ENCODE measurements at places on chromosomes 11 and 22. TPM values are rescaled to one million over a fixed set of nuclear protein-coding genes. Genes with fewer than 3 reads are reported as not detected.

Gene KDM4F
- not detected for polyA plus RNA-seq

Gene RASSF10
- 24.0 TPM for polyA plus RNA-seq

Gene NXPE4
- not detected for polyA plus RNA-seq

Gene CCDC87
- 0.27 TPM for polyA plus RNA-seq

Gene CADM1
- 161 TPM for polyA plus RNA-seq

Gene NCR3LG1
- polyA plus RNA-seq, result 2.3 TPM

Gene MUC5B
- 0.12 TPM for polyA plus RNA-seq

Gene CALCA
- 12.3 TPM for polyA plus RNA-seq

Gene RFPL2
- polyA plus RNA-seq, result 0.73 TPM

Gene VPS51
- 93.3 TPM for polyA plus RNA-seq

Gene OR52N1
- polyA plus RNA-seq, result not detected

GRCh38 chr11:28343304-28344233 lies 235.4 kb downstream of the METTL15 start:
- no peak for DNase-seq

DNA sequence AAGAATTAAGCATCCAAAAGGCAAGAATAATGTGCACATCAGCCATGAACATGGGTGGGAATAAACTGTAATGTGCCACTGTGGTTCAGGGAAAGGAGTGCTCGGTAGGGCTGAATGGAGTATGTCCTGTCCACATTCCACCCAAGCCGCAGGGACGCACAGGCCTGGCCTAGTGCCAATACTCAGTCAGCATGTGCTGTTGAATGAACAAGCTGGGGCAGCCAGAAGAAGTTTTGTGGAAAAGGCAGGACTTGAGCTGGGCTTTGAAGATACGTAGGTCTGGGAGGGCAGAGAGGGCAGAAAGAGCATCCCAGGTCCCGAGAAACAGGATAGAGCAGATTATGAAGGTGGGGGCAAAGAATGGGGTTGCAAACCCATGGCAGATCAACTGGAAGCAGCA lies 60.0 kb upstream of the PLET1 start:
- no peak for DNase-seq

GRCh38 chr11:12382451-12382850 lies 5.1 kb downstream of the PARVA start:
- DNase-seq, result no peak

DNA sequence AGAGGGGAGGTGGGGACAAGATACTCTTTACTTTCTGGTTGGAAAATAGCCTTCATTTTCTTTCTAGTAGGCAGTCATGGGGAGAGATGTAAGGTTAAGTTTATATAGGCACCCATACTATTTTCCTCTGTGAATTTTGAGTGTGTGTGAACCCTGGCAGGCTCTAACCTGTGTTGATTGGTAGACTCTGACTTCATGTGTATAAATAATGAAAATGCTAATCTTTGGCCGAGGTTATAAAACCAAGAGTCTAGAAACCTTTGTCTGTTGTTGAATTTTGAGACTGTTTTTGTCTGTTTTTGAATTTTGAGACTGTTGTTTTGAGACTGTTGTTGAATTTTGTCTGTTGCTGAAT lies 14.0 kb downstream of the TRIM44 start:
- DNase-seq, result no peak

DNA sequence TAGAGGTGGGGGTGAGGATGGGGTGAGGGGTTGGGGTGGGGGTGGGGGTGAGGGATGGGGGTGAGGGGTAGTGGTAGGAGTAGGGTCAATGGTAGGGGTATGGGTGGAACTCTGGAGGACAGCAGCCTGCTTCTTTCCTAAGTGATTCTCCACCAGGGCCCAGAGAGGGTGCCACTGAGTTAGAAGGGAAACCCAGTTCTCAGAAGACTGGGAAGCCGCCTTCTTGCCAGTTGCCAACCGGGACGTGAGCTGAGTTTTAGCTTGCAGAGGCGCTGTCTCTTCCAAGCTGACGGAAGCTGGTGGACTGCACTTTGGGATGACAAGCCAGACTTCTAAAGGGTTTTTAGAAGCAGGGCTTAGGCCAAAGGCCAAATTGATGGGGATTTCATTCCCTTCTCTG lies 104.4 kb downstream of the NAT10 start:
- DNase-seq, result no peak

DNA sequence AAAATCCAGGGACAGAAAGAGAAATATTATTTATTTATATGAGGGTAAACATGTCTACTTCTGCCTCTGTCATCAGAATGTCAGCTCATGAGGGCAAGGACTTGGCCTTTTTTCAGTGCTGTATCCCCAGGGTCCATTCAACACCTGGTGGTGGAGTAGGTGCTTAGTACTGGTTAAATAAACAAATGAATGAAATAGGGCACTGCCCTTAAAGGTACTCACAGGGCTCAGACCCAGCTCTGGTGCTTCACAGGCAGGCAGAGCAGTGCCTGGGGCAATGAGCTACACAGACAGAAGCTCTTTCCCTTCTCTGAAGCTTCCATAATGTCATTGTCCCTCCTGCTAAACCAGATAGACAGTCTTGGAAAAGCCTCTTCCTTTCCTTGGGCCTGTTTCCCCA lies 30.9 kb downstream of the P4HA3 start:
- no peak for DNase-seq

- DNase-seq, result no peak
Measured at GRCh38 chr11:78993802-78994430, 419.3 kb upstream of the NARS2 start.

GRCh38 chr22:50084614-50085021 lies 608 bp downstream of the MLC1 start:
- no peak for DNase-seq

DNA sequence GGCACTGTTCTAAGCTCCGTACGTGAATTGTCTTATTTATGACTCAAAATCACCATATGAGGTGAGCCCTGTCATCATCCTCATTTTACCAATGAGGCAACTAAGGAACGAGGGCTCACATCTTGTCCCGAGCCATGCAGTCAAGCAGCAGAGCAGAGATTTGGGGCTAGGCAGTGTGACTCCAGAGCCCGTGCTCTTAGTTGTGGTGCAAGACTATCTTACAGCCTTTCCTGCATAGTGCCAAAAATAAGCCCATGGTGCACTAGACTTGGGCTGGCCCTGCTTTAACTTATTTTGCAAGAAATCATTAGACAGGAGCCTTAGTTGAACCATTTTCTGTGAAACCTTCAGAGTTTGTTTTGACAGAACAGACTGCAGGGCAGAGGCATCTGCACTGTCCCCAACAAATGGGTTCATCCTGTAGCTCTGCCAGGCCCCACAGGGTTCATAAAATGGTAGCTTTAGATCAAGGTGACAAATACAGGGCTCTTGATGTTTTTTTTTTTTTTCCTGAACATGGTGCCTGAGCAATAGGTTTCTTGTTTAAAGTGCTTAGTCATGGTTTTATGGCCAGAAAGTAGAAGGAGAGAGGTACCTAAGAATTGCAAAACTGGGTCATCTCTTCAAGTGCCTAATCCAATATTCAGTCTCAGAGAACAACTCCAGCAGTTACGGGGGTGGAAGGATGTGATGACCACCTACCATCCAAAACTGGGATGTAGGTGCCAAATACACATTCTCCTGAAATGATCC lies 56.6 kb downstream of the BMAL1 start:
- DNase-seq, result no peak

- DNase-seq, result no peak
Measured at GRCh38 chr22:23220485-23221350, 40.4 kb downstream of the BCR start.

DNA sequence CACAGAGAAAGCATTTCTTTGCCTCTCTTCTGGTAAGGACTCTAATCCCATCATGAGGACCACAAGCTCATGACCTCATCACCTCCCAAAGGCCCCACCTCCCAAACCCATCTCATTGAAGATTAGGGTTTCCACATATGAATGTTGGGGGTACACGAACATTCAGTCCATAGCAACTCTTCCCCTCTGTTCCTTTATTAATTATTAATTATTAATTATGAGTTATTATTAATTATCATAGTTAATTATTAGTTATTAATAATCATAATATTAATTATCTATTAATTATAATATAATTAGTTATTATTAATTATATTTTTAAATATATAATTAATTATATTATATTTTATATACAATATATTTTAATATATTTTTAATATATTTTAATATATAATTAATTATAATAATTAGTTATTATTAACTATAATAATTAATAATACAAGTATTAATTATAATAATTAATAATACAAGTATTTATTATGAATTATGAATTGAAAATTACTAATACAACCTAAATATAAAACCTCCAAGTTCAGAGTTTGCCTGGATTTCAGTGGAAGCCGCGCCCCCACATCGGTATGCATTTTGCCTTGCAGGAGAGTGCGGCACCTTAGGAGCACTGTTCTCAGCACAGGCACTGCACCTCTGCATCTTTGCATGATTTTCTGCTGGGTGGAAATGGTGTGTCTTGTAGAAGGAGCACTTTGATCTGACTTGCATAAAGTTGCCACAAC lies 128.0 kb upstream of the FGF3 start:
- DNase-seq, result no peak

- no peak for DNase-seq
Measured at GRCh38 chr11:12216041-12216451, 105.7 kb downstream of the MICAL2 start.
